WTC11 (cell line): ENCODE measurements at places on chromosomes 13 and 19. TPM values are rescaled to one million over a fixed set of nuclear protein-coding genes. Genes with fewer than 3 reads are reported as not detected.
A peak's percentile ranks its signal among the peaks of the same experiment; 100 is the strongest.

Gene LAIR1
- total RNA-seq, result 0.18 to 0.60 TPM (median 0.37 TPM) in 3 replicates

Gene NCR1
- total RNA-seq, result 4.3 to 7.9 TPM (median 7.2 TPM) in 3 replicates

Gene ZNRF4
- total RNA-seq, result not detected in 3 replicates

Gene IGSF23
- total RNA-seq, result not detected in 3 replicates

Gene ZNF578
- total RNA-seq, result 21.1 to 26.6 TPM (median 21.9 TPM) in 3 replicates

Gene RFPL4AL1
- total RNA-seq, result not detected in 3 replicates

Gene PPAN
- 74.1 to 83.7 TPM (median 80.8 TPM) in 3 replicates for total RNA-seq

DNA sequence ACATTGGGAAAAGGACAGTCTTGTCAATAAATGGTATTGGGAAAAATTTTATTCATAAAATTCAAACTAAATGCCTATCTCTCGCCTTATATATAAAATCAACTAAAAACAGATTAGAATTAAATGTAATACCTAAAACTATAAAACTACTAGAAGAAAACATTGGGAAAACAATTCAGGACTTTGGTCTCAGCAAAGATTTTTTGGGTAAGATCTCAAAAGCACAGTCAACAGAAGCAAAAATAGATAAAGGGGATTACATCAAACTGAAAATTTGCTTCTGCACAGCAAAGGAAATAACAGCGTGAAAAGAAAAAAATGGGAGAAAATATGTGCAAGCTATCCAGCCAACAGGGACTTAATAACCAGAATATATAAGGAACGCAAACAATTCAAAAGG is 24.3 kb upstream of the ZC3H13 start:
- no peak overlapping the region for H3K4me3 ChIP-seq
- DNase-seq, result no peak
- no peaks in the 10 kb centered on the region for H3K36me3 ChIP-seq
- H3K27ac ChIP-seq, result no peak overlapping the region
- H3K27me3 ChIP-seq, result no peaks in the 10 kb centered on the region
- no peaks in the 10 kb centered on the region for H3K4me1 ChIP-seq

- no peaks in the 10 kb centered on the region for H3K27me3 ChIP-seq
- H3K4me3 ChIP-seq, result no peak overlapping the region
- DNase-seq, result no peak
These were observed 19.2 kb downstream of the ATP4B start for GRCh38 chr13:113638806-113639205.

DNA sequence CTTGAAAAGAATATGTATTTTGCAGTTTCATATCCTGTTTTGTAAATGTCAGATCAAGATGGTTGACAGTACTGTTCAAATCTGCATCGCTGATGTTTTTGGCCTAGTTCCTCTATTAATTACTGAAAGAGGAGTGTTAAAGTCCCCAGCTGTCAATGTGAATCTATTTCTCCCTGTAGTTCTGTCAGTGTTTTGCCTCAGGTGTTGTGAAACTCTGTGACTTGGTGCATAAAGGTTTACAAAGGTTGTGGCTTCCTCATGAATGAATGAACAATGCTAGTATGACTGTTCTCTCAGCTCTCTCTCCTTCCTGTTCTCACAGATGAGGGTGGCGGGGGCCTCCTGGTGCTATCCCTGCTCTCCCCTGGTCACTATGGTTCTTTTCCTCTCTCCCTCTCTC is 142.4 kb downstream of the MYCBP2 start:
- no peak overlapping the region for H3K27ac ChIP-seq
- no peaks in the 10 kb centered on the region for H3K4me1 ChIP-seq
- peaks cover 32% of the 10 kb centered on the region for H3K36me3 ChIP-seq
- no peaks in the 10 kb centered on the region for H3K27me3 ChIP-seq
- no peak for DNase-seq
- no peak overlapping the region for H3K4me3 ChIP-seq

DNA sequence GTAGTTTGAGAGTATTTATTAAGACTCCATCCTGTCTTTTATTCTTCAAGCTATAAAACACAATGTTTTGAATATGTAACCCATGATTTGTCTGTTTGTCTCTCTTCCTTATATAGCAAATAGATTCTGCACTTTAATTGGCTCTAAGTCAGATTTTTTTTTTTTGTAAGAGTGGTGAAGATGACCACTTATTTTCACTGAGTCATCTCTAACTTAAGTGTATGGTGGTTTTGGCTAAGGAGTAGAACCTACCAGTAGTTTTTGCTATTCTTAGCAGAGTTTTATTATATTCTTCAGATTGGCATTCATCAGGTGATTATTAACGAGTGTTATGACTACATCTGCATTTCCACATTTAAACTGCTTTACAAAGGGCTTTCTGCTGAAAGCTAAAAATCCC is 194.7 kb downstream of the LMO7 start:
- H3K4me3 ChIP-seq, result no peak overlapping the region
- no peak overlapping the region for H3K27ac ChIP-seq
- no peaks in the 10 kb centered on the region for H3K27me3 ChIP-seq
- peaks cover 13% of the 10 kb centered on the region for H3K36me3 ChIP-seq

DNA sequence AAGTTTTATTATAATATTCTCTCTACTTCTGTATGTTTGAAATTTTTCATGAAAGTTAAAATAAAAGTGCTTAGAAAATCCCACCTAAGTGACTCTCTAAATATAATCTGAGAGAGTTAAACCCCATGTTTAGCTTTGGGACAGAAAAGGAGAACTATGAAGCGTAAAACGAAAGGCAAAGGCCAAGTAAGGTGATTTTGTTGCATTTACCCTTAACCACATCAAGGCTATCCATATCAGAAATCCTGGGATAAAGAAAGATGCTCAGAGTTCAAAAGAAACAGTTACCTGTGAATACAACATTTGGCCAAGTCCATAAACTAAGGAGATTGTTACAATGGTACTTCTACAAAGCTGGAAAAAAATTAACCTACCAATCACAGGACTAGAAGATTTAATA is 31.3 kb downstream of the UBL3 start:
- no peaks in the 10 kb centered on the region for H3K36me3 ChIP-seq
- no peak for DNase-seq

DNA sequence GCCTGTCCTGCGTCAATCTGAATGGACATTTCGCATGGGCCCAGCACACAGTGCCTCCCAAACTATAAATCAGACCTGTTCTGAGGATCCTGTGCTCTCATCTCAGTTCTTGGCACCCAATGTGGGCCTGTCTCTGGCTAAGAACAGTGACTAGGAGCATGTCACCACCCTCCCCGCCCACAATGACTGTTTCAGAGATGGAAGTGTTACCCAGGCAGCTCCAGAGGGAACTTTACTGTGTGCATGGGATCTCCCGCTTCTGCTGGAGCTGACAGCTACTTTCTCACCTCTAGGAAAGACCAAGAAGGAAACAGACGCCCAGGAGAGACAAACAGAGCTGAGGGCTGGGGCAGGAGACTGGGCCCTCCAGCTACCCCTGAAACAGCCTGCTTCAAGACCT is 45.0 kb downstream of the KCTD15 start:
- H3K4me3 ChIP-seq, result no peak overlapping the region
- no peak overlapping the region for H3K27ac ChIP-seq
- DNase-seq, result no peak
- H3K4me1 ChIP-seq, result no peaks in the 10 kb centered on the region; the same call in 1 of the 2 replicates

GRCh38 chr13:24249624-24250023 is 59.8 kb upstream of the C1QTNF9 start:
- H3K4me1 ChIP-seq, result peaks cover 34% of the 10 kb centered on the region
- H3K27ac ChIP-seq, result peak overlapping the region; percentile 17; the same call in 1 of the 2 replicates
- H3K36me3 ChIP-seq, result peaks cover 2% of the 10 kb centered on the region
- no peak for DNase-seq

- H3K27ac ChIP-seq, result no peak overlapping the region
- no peaks in the 10 kb centered on the region for H3K36me3 ChIP-seq
- peak overlapping the region; percentile 90 for H3K4me3 ChIP-seq
- peaks cover 43% of the 10 kb centered on the region for H3K27me3 ChIP-seq
These were observed 605 bp downstream of the TMEM255B start for GRCh38 chr13:113759525-113760137.

- peaks cover 5% of the 10 kb centered on the region; the same call in 1 of the 2 replicates for H3K36me3 ChIP-seq
- H3K27ac ChIP-seq, result no peak overlapping the region
- peaks cover 23% of the 10 kb centered on the region for H3K4me1 ChIP-seq
- no peak overlapping the region for H3K4me3 ChIP-seq
- no peak for DNase-seq
These were observed 168.3 kb upstream of the TSHZ3 start for GRCh38 chr19:31517224-31518180.

GRCh38 chr13:22789916-22790315 is 390.9 kb upstream of the SGCG start:
- no peak overlapping the region for H3K4me3 ChIP-seq
- no peak for DNase-seq
- no peak overlapping the region for H3K27ac ChIP-seq
- no peaks in the 10 kb centered on the region for H3K27me3 ChIP-seq

GRCh38 chr19:50199259-50199555 is 4.2 kb upstream of the MYH14 start:
- DNase-seq, result no peak
- no peak overlapping the region for H3K27ac ChIP-seq
- H3K27me3 ChIP-seq, result peaks cover 45% of the 10 kb centered on the region
- H3K4me3 ChIP-seq, result no peak overlapping the region
- peaks cover 5% of the 10 kb centered on the region; the same call in 1 of the 2 replicates for H3K4me1 ChIP-seq

DNA sequence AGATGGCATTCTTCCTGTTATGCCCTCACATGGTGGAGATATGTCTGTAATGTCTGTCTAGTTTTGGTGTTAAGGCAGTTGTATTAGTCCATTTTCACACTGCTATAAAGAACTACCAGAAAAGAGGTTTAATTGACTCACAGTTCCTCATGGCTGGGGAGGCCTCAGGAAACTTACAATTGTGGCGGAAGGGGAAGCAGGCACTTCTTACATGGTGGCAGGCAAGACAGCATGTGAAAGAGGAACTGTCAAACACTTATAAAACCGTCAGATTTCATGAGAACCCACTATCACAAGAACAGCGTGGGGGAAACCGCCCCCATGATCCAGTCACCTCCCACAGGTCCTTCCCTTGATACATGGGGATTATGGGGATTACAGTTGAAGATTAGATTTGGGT is 3.2 kb downstream of the ZNF441 start:
- DNase-seq, result no peak
- no peak overlapping the region for H3K4me3 ChIP-seq
- H3K36me3 ChIP-seq, result peaks cover 10% of the 10 kb centered on the region
- H3K27ac ChIP-seq, result no peak overlapping the region

DNA sequence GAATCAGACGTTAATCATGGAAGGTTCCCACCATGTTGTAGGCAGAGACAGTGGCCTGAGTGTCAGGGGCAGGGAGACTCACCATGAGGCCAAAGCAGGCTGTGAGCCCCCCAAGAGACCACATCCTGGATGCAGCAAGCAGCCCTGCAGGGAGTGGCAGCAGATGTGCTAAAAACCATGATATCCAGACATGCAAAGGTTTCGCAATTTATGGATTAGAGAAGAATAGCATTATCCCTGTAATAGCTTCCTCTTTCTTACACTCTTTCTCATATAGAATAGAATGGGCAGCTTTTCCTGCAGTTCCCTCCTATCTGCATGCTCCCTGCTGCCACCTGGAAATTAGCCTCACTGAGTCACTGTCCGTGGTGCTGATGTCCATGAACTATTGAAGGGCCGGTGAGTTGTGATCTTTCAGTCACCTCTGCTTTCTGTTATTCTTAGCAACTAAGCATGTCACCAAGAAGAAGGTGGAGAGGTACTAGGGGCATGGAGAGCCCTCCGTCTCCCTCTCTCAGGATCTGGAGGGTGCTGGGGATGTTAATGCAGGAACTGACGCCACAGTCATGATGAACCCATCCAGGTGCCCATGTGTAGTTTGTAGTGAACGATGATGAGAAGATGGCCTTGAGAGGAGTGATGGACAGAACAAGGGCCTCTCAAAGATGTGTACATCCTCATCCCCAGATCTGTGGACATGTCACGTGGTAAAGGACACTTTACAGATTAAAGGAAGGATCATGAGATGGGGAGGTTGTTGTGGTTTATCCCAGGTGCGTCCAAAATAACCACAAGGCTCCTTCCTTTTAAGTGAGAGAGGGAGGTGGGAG is 9.9 kb downstream of the CEACAM4 start:
- peaks cover 36% of the 10 kb centered on the region for H3K27me3 ChIP-seq
- no peaks in the 10 kb centered on the region for H3K36me3 ChIP-seq
- no peak overlapping the region for H3K27ac ChIP-seq
- peak; percentile 57 for DNase-seq

DNA sequence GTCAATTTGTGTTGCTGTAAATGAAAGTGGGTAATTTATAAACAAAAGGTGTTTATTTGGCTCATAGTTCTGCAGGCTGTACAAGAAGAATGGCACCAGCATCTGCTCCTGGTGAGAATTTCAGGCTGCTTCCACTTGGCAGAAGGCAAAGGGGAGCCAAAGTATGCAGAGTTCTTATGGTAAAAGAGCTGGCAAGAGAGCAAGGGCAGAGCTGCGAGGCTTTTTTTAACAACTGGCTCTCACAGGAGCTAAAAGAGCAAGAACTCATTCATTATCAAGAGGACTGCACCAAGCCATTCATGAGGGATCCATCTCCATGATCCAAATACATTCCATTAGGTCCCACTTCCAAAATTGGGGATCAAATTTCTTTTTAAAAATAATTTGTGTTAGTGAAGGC is 1712.7 kb downstream of the SLITRK5 start:
- H3K27me3 ChIP-seq, result peaks cover 3% of the 10 kb centered on the region; the same call in 1 of the 2 replicates
- no peak overlapping the region for H3K4me3 ChIP-seq
- H3K4me1 ChIP-seq, result peaks cover 11% of the 10 kb centered on the region
- no peak for DNase-seq
- no peak overlapping the region for H3K27ac ChIP-seq

DNA sequence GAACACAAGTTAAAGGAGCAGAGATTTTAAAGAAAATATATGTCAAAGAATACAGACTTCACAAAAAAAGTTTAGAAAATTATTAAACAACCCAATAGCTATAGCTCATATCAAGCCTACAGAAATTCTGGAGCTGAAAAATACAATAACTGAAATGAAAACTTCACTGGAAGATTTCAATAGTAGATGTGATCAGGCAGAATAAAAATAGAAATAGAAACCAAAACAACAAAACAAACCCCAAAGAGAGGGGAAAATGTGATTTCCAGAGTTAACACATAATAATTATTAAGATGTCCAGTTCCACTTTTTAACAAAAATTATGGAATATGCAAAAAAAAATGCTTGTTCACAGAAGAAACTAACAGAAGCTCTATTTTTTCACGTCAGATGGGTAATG is 23.6 kb downstream of the LRRC63 start:
- no peak for DNase-seq
- no peaks in the 10 kb centered on the region for H3K4me1 ChIP-seq
- no peak overlapping the region for H3K27ac ChIP-seq
- H3K36me3 ChIP-seq, result peaks cover 19% of the 10 kb centered on the region

DNA sequence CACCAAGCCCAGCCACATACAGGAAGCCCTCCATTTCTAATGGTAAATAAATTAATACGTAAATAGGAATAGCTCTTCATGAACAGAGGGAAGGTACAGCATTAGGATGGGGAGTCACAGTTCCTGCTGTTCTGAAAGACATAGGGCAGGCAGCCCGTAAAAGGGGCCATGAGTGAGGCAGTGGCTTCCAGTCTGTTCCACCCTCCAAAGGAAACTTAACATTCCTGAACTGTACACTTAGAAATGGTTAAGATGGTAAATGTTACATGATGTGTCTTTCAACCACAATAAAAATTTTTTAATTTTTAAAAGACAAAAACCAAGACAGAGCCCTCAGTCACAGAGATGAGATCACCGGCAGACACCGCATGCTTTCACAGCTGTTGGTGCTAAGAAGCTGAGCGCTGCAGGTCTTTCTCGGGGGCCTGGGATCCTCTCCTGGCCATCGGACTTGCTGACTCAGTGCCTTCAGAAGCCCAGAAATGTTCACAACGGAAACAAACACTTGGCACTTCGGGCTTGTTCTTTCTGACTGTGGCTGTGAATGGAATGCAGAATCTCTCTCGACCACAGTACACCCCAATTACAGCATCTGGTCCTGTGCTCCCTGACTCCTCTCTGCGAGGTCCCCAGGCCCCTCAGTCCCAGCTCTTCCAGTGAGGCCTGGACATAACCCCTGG is 36.4 kb downstream of the EPS15L1 start:
- H3K27me3 ChIP-seq, result no peaks in the 10 kb centered on the region
- H3K27ac ChIP-seq, result no peak overlapping the region
- H3K36me3 ChIP-seq, result peaks cover 45% of the 10 kb centered on the region
- no peak overlapping the region for H3K4me3 ChIP-seq
